Renal cortex interstitium (tissue), 15 donors: ENCODE measurements at places on chromosomes 5 and 9.

DNA sequence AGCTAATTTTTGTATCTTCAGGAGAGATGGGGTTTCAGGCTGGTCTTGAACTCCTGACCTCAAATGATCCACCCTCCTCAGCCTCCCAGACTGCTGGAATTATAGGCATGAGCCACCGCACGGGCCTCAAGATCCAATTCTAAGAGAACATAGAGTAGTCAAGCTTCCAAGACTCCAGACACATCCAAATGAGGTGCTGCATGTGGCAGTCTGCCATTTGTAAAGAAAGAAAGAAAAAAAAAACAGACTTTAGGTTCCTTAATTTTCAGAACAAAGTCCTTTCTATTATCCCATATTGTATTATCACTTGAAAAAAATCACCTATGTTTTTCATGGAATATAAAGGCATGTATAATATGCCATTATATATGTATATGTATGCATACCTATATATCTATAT is 2104.5 kb downstream of the MAT2B start:
- no peak for DNase-seq

- no peak for DNase-seq
These were observed 12.9 kb downstream of the OTULINL start for GRCh38 chr5:14594378-14595074.

- no peak for DNase-seq
These were observed 200.9 kb downstream of the ZSWIM6 start for GRCh38 chr5:61532983-61533382.

DNA sequence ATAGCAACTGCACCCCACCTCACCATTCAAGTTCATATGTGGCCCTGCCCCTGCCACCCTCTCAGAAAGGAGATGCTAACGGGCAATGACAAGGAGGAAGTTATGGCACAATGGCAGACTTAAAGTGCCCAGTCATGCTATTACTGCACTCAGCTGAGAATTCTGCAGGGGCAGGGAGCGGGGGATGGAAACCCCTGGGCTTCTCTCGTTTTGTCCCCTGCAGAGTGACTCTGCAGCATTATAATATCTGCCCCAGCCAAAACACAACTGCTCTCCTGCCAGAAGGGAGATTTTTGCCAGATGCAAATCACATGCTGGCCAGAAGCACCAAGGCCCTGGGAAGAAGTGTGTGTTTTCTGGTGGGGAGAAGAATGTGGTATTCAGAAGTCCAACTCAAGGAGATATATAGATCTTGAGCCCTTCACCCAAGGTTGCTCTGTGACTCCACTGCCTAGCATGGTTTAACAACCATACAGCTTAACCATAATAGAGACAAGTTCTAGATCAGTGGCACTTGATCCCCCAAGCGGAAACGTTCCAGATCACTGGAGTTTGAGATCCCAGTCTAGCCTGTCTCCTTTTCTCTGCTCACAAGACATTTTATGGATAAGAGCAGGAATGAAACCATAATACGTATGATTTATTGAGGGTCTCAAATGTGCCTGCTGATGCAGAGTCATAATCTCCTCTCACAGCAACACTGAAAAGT is 207.0 kb upstream of the MAP3K1 start:
- DNase-seq: no peak

- no peak for DNase-seq
These were observed 112.8 kb downstream of the MVB12B start for GRCh38 chr9:126439402-126439765.

- peak; percentile 52 for DNase-seq
These were observed 65.8 kb downstream of the MCCC2 start for GRCh38 chr5:71652803-71653543.

GRCh38 chr9:135905380-135906258 is 1.7 kb downstream of the CAMSAP1 start:
- DNase-seq: no peak
